ENCODE measurements at places on chromosomes 16 and 17.

- H3K27ac ChIP-seq, result no peak overlapping the region
- DNase-seq, result peak; percentile 34
- no peak overlapping the region for H3K4me3 ChIP-seq
- no peaks in the 10 kb centered on the region for H3K27me3 ChIP-seq
Observed at GRCh38 chr17:9308069-9308468, 267.6 kb downstream of the STX8 start.

DNA sequence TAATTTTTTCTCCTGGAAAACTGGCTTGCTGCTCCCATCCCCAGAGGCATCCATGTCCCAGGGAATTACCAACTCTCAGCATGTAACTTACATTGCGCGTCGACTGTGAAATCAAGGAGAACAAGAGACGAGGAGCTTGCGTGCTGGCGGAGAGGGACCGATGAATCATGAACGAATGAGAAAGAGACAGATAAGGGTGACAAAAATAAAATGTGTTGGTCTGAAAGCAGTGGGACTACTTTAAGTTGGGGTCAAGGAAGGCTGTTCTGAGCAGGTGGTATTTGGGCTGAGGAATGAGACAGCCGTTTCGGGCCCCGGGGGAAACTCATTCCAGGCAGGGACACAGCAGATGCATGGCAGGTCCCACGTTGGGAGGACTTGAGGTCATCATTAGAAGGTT lies 22.5 kb downstream of the ABAT start:
- DNase-seq, result no peak
- no peaks in the 10 kb centered on the region for H3K27me3 ChIP-seq
- H3K4me3 ChIP-seq, result no peak overlapping the region
- H3K4me1 ChIP-seq, result no peaks in the 10 kb centered on the region
- H3K27ac ChIP-seq, result no peak overlapping the region
- H3K36me3 ChIP-seq, result no peaks in the 10 kb centered on the region

GRCh38 chr16:10622036-10622921 lies 41.9 kb upstream of the EMP2 start:
- H3K36me3 ChIP-seq, result no peaks in the 10 kb centered on the region
- no peak overlapping the region for H3K27ac ChIP-seq
- DNase-seq, result no peak

DNA sequence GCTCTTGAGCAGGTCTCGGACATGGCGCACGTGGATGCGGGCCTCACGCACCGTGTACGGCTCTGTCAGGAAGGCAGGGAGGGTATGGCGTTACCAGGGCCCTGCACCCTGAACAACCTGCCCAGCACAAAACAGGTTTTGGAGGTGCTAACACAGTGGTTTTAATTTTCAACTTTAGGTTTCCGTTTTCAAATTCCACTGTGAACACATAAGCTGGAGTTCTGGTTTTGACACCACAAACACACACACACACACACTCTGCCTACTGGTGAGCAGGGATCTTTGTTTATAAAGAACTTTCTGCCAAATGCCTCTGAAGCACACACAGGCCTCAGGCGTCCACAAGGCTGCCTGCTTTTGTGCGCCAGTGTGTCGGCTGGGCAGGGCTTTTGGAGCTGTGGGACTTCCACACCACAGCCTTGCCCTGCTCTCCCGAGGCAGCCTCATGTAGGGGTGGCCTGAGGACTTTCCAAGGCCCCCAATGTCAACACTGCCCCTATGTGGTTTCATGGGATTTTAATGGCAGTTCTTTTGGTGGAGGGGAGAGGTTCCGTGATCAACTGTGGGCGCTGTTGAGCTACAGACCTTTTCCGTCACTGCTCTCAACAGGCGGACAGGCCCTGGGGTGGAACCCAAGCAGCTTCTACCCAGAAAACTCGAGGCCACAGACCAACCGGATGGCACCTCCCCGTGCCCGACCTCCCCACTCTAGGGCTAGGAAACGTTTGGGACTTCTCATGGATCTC lies 9.4 kb downstream of the CLUH start:
- no peak overlapping the region for H3K4me3 ChIP-seq
- no peaks in the 10 kb centered on the region for H3K27me3 ChIP-seq
- no peak overlapping the region for H3K27ac ChIP-seq
- DNase-seq, result no peak
- peaks cover 31% of the 10 kb centered on the region for H3K4me1 ChIP-seq

DNA sequence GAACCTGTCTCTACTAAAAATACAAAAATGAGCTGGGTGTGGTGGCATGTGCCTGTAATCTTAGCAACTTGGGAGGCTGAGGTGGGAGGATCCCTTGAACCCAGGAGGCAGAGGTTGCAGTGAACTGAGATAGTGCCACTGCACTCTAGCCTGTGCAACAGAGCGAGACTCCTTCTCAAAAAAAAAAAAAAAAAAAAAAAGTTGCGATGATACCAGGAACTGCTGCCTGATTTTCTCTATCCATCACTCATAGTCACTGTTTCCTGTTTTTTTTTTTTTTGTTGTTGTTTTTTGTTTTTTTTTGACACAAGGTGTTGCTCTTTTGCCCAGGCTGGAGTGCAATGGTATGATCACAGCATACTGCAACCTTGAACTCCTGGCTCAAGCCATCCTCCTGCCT lies 59.2 kb downstream of the ABCC1 start:
- no peak overlapping the region for H3K4me3 ChIP-seq
- no peak for DNase-seq
- H3K4me1 ChIP-seq, result peaks cover 26% of the 10 kb centered on the region
- peaks cover 9% of the 10 kb centered on the region for H3K36me3 ChIP-seq
- H3K27me3 ChIP-seq, result no peaks in the 10 kb centered on the region
- H3K27ac ChIP-seq, result no peak overlapping the region

DNA sequence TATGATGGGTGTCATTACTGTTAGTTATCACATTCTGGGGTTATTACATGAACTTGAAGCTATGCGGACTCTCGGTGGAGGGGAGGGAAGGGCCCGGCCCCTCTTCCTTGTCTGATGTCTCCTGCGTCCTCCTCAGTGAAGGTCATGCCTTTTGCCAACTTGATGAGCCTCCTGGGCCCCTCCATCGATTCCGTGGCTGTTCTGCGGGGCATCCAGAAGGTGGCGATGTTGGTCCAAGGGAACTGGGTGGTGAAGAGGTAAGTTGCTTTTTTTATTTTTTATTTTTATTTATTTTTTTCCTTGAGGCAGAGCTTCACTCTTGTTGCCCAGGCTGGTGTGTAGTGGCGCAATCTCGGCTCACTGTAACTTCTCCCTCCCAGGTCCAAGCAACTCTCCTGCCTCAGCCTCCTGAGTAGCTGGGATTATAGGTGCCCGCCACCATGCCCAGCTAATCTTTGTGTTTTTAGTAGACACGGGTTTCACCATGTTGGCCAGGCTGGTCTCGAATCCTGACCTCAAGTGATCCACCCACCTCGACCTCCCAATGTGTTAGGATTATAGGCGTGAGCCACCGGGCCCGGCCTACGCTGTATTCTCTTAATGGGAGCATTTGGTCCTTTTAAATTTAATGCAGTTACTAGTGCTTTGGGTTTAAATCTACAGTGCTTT lies 21.6 kb downstream of the POLR3E start:
- peaks cover 4% of the 10 kb centered on the region for H3K4me1 ChIP-seq
- peak; percentile 43 for DNase-seq
- H3K36me3 ChIP-seq, result peaks cover 71% of the 10 kb centered on the region

- no peak for DNase-seq
- no peak overlapping the region for H3K27ac ChIP-seq
- H3K27me3 ChIP-seq, result no peaks in the 10 kb centered on the region
- peaks cover 13% of the 10 kb centered on the region for H3K4me1 ChIP-seq
- H3K4me3 ChIP-seq, result no peak overlapping the region
- peaks cover 47% of the 10 kb centered on the region for H3K36me3 ChIP-seq
Observed at GRCh38 chr16:57518520-57518919, 17.9 kb downstream of the CCDC102A start.

DNA sequence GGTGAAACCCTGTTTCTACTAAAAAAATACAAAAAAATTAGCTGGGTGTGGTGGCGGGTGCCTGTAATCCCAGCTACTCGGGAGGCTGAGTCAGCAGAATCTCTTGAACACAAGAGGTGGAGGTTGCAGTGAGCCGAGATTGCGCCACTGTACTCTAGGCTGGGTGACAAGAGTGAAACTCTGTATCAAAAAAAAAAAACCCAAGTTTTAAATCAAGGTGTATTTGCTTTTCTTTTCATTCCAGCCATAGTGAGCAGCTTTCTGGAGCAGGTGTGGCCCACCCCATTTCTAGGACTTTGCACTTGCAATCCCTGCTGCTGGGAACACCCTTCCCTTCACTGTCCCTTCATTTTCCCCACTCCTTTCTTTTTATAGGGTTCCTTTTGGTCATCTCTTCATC lies 28.8 kb downstream of the TMEM238L start:
- H3K4me1 ChIP-seq, result no peaks in the 10 kb centered on the region
- no peak overlapping the region for H3K4me3 ChIP-seq
- DNase-seq, result no peak
- H3K27me3 ChIP-seq, result no peaks in the 10 kb centered on the region

DNA sequence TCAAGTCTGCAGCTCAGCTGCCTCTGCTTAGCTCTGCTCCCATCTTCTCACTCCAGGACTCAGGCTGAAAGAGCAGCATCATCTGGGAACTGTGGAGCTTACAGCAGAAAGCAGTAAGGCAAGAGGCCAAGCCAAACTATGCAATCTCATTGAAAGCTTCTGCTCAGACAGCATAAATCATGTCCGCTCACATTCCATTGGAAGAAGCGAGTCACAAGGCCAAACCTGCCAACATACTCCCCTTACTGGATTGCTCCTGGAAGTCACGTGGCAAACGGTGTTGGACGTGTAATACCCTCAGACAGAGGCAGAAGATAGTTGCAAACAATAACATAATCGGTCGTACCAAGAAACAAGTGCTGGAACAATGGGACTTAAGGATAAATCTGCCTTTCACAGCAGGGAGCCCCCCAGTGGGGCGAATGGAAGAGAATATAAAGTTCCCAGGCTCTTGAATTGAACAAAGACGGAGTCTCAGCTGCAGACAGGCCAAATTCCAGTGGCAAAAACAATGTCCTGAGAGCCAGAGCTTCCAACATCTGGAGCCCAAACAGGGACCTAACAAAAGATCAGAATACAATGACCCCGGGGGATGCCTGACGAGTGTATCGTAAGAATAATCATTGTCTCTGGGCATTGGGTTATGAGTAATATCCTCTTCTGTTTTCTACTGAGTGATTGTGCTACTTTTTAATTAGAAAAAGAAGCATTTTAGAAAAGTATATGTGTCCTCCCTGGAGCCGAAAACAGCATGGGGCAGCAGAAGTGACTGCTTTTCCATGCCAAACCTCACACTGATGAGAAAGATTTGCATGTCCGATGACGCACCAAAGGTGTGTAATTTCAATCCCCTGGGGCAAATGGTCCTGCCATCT lies 68.4 kb downstream of the CMC2 start:
- H3K36me3 ChIP-seq, result no peaks in the 10 kb centered on the region
- H3K27ac ChIP-seq, result no peak overlapping the region
- H3K4me3 ChIP-seq, result no peak overlapping the region
- H3K27me3 ChIP-seq, result no peaks in the 10 kb centered on the region
- DNase-seq, result peak; percentile 37
- H3K4me1 ChIP-seq, result no peaks in the 10 kb centered on the region

GRCh38 chr16:76204249-76204648 lies 73.0 kb upstream of the CNTNAP4 start:
- H3K4me3 ChIP-seq, result no peak overlapping the region
- no peaks in the 10 kb centered on the region for H3K27me3 ChIP-seq
- DNase-seq, result no peak
- H3K36me3 ChIP-seq, result no peaks in the 10 kb centered on the region

- DNase-seq, result no peak
- H3K4me1 ChIP-seq, result no peaks in the 10 kb centered on the region
- peaks cover 12% of the 10 kb centered on the region for H3K27me3 ChIP-seq
- H3K36me3 ChIP-seq, result peaks cover under 1% of the 10 kb centered on the region
Observed at GRCh38 chr17:76193591-76193990, 46.7 kb downstream of the RNF157 start.

GRCh38 chr16:82628088-82628423 lies 1.3 kb downstream of the CDH13 start:
- H3K36me3 ChIP-seq, result peaks cover 3% of the 10 kb centered on the region
- peak overlapping the region; percentile 74 for H3K4me3 ChIP-seq
- no peak overlapping the region for H3K27ac ChIP-seq
- peaks cover 12% of the 10 kb centered on the region for H3K4me1 ChIP-seq
- DNase-seq, result peak; percentile 38
- H3K27me3 ChIP-seq, result peaks cover 36% of the 10 kb centered on the region

Data from mesenchymal stem cell (in vitro differentiated cells and primary cell).